ENCODE measurements at places on chromosomes 5 and 9.
A peak's percentile ranks its signal among the peaks of the same experiment; 100 is the strongest.

DNA sequence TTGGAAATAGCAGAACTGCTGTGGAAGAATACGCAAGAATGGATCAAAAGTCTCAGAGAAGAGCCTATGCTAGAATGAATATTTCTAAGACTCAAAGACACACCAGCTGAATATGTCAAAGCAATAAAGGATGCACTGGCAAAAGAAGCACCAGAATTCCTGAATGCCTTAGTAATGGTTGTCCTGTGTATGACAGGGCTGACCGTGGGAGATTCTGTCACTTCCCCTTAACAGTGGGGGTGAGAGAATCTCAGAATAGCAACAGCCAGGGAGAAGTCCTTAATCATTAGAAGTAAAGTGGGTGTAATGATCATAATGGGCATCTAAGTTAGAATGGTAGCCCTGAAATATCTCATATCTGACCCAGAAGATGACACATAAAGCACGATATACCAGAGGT, 14.6 kb upstream of the PRR16 start:
- DNase-seq = no peak

DNA sequence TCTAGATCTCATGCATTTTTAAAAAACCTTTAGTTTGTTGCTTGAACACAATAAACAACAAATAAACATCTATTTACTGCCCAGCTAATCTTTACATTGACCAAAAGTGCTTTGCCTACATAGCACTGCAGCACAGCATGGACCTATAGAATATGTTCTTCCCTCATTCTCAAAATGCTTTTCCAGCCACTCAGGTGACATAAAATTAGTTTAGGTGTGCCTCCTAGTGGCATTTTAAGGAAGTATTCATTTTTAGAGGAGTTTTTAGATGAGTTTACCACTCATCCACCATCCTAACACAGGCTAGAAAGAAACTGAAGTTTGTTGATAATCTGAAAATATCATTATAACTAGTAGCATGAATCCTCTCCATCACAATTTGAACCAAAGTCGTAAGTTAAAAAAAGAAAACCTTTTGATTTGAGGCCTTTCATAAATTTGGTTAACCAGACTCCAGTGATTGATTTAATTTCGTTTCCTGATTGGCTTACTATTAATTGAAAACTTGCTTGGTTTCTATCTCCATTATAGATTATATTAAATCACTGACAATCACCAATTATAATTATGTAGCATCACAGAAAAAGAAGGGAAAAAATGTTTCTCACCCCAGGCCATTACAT, 12.6 kb downstream of the PLGRKT start:
- peak; percentile 64 for DNase-seq

GRCh38 chr5:172860520-172861443, 26.7 kb downstream of the ERGIC1 start:
- no peak for DNase-seq

DNA sequence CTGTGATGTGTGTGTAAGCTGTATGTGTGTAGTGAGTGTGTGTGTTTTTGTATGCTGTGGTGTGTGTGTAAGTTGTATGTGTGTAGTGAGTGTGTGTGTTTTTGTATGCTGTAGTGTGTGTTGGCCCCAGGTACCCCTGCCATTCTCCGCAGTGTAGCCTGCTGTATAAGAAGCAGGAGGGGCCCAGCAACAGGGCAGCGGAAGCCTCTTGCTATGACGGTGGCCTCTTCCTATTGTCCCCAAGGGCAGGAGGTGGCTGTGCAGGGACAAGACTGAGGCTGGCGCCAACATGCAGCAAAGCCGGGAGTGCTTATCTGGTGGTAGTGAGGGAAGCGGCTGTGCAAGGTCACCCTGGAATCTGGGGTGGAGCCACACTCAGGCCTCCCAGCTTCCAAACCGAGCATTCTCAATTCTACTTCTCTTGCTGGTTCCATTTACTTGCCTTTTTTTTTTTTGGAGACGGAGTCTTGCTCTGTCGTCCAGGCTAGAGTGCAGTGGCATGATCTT, 5.1 kb downstream of the SPAAR start:
- peak; percentile 53 for DNase-seq

GRCh38 chr5:141269195-141269594, 24.0 kb downstream of the PCDHB15 start:
- DNase-seq = no peak

DNA sequence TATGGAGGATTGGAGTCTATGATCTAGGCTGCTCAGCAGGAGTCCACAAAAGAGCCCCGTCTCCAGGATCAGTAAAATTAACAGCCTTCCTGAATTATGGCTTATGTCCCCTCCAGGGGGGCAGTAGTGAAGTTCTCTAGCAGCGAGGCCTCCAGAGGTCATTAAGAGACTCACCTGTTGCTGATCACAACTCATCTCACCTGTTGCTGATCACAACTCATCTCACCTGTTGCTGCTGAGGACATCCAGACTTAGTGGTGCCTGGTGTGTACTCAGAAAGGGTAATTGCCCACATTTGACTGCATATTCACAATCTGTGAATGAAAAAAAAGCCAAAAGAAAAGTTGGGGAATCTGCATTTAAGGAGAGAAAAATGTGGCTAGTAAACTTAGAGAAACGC, 129.5 kb downstream of the SMARCA2 start:
- no peak for DNase-seq

- DNase-seq = no peak
These were observed 42.8 kb upstream of the IL6ST start for GRCh38 chr5:56037531-56038010.

GRCh38 chr5:177070536-177071191, 16.1 kb upstream of the FGFR4 start:
- peak; percentile 47 for DNase-seq

GRCh38 chr9:87109231-87109631, 161.9 kb upstream of the GAS1 start:
- no peak for DNase-seq

GRCh38 chr9:107351382-107352045, 68.4 kb downstream of the RAD23B start:
- DNase-seq = no peak

DNA sequence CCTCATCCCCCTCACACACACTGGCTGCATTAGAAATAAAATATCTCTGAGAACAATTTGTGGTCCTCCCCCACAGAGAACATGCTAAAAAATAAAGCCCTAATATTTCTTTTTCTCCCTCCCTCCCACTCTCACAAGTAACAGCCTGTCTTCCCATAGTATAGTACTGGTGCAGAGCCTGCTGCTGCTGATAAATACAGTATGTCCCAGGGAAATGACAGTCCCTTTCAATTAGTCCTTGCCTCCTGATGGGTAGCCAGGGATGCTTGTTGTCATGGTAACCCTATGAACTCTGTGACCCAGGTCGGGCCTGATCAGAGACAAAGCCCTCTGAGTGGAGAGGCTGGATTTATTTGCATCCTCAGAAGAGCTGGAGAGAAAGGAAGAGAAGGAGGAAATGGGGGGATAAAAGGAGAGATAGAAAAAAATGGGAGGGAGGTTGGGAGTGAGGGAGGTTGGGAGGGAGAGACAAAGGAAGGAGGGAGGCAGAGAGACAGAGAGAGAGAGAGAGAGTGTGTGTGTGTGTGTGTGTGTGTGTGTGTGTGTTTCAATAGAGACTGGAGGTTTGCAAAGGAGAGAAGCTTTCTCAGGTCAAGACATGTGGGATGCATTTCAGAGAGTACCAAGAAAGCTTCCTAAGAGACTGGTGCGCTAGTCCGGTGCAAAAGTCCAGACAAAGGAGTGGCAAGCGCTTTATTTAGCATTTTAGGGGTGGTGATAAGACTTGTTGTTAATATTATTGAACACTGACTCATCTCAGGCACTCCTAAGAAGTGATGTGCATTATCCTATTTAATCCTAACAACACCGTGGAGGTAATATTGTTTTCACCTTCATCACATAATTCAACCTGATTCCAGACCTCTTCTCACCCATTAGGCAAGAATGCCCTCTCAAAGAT, 260.8 kb downstream of the FAM114A2 start:
- no peak for DNase-seq

- DNase-seq = no peak
These were observed 189.9 kb upstream of the VCAN start for GRCh38 chr5:83281658-83282057.

DNA sequence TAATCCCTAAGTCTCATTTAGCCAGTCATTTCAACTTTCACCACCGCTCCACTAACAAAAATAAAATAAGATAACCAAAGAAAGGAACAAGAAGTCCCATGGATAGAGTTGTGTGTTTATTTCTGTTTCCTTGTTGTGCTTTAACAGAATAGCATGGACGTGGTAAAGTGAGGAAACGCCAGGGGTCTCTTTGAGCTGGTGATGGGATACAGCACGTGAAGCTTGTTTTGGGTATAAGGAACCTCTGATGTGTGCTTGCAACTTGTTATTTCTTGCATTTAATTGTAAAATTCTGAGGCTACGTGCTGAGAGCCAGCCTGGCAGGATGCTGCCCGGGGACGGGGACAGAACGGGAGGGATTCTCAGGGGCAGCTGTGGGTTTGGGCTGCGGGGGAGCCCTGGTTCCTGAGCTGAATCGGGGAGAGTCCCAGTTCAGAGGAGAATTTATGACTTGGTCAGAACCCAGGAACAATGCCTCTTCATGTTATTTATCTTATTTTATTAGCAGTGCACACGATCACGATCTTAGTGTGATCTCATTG, 63.4 kb downstream of the ANKRD33B start:
- no peak for DNase-seq

DNA sequence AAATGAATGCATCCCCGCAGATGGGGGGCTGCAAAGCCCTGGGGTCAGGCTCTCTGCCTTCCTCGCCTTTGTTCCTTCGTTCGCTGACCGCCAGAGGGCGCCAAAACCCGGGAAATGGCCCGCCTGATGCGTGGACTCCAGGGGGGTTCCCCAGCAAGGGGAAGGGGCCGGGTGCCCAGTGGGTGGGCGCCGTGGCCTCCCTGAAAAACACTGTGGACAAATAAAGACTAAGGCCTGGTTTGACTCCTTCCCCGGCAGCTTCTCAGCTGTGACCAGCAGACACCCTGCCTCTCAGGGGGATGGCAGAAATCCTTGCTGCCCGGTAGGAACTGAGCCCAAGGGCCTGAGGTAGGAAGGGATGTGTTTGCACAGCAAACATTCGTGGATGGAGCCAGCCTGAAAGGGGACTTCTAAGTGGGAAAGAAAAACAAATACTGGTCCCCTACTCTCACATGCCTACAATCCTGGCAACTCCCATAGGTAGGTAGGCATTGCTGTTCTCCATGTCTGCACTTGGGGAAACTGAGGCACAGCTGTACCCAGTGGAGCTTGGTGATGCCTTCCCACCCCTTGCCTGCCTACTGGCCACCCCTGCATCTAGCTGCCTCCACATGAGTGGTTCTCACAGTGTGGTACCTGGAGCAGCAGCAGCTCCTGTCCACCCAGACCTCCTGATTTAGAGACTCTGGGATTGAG, 57.7 kb downstream of the DUSP1 start:
- peak; percentile 73 for DNase-seq

GRCh38 chr5:103891151-103891550, 328.6 kb upstream of the NUDT12 start:
- DNase-seq = no peak

GRCh38 chr9:127503379-127503921, 52.1 kb downstream of the LRSAM1 start:
- DNase-seq = no peak

GRCh38 chr9:106723926-106724325, 139.0 kb upstream of the ZNF462 start:
- no peak for DNase-seq

DNA sequence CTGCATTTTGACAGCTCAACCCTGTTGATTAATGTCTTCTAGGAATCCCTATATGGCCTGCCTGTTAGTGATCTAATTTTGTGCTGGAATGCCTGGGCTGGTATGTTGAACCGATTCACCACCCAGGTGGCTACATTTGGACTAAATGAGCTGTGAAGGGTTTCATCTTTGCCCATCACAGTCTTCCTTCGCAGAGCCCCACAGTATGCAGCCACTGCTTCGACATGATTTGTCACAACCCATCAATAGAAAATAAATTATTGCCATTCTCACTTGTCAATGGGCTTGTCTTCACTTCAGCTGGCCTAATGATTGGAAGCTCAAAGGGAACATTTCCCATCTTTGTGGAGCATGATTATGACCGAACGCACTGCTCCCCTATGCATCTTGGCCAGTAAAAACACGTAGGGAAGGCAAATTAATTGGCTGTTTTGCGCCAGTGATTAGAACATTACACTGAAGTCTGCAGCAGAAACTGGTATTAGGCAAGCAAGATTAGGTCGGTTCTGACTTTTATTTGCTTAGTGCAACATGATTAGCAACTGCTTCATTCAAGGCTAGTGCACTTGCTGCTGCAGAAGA, 408.5 kb downstream of the KIAA0825 start:
- no peak for DNase-seq

- DNase-seq = no peak
These were observed 74.9 kb downstream of the CAMK4 start for GRCh38 chr5:111299067-111299481.

- no peak for DNase-seq
These were observed 128.5 kb downstream of the LRRC70 start for GRCh38 chr5:62707131-62707530.

DNA sequence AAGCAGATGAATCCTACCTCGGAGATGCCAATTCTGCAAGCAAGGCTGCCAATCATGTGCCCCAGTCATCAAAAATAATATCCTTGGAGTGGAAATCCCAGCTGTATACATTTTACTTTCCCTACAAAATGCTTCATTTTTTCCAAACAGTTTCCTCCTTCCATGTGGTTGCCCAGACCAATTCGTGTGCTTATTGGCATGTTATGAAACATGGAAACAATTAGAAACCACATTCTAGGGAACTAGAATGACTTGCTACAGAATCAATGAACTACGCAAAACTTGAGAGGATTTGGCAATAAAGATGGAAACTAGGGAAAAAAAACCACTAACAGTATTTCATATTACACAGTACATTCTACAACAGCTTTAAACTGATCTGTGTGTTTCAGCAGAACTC, 584.5 kb upstream of the DMAC1 start:
- DNase-seq = no peak

DNA sequence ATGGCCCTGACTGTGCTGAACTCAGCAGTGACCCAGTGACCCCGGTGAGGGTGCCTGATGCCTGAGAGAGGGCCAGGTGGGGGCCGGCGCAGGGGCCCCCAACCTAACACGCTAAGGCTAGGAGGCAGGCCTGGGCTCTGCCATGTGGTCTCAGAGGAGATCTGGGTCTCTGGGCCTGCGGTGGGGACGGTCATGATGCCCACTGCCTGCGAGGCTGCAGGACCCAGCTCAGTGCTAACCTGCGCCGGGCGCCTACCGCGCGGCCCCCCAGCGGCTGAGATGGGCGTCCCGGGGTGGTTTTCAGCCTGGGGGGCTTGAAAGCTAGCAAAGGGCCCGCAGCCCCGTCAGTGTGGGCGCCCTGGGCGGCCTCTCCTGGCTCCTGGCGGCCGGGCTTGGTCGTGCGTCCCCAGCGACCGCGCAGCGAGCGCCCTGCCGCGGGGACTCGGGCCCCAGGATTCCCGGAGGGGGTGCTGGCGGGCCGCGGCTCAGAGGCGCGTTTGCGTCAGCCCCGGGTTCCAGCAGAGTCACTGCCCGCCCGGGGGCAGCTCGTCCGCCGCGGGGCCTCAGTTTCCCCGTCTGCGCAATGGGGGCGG, 2.5 kb downstream of the EGFL7 start:
- DNase-seq = no peak
